ENCODE measurements at places on chromosomes 5 and 9.

DNA sequence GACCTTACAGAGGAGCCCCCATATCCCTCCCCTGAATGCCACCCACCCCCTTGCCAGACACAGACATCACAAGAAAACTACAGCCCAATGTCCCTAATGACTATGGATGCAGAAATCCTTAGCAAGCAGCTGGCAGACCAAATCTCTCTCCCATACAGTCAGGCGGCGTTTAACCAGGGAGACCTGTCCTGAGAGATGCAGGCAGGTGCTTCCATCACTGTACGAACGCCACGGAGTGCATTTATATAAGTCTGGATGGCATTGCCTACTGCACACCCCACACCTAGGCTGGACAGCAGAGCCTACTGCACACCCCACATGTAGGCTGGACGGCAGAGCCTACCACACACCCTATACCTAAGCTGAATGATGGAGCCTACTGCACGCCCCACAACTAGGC, 34.4 kb upstream of the SARDH start:
- no peak for DNase-seq

- DNase-seq: no peak
These were observed 45.0 kb upstream of the PRSS3 start for GRCh38 chr9:33750307-33750838.

DNA sequence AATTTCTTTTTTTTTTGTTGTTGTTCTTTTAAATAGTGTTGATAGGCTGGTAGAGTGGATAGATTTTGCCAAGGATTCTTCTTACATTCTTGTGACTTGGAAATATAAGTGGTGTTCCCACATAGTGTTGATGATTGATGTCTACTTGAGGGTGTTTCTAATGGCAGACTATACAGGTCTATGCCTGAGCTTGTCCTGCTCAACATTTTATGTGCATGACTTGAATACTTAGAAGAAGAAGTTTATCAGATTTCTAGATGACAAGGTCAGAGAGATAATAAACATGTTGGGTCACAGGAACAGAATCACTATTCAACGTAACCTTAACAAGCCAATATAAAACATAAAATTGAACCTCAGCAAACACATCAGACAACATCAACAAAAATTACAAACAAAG, 24.2 kb downstream of the XRCC4 start:
- DNase-seq: no peak

DNA sequence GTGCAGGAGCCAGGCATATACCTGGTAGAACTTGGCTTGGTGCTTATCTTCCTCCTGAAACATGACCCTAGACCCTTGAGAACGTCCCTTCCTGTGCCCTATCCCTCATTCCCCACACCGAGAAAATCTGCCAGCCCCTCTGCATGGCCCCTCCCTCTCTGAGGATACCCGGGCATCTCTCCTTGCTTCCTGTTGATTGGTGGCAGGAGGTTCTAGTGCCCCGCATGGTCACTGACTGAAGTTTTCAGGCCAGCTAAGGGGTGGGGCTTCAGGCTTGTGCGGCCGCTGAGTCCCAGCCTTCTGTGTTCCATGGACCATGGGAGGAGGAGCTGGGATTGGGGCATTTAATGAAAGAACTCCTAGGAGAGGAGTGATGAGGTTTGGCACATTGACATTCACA, 22.8 kb downstream of the IGIP start:
- no peak for DNase-seq

DNA sequence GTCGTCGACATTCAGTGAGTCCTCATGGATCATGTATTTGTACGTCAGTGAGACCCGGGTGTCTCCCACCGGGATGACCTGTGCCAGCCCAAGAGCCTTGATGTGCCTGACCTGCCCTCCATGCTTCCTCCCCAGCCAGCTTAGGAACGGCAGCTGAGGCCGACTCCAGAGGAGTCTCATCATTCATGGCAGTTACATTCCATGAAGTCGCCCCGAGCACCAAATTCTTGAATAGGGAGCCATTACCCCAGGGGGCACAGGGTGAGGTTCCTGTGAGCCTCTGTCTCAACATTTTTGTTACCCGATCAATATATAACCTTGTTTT, 67.8 kb downstream of the ZNF354C start:
- DNase-seq: no peak

DNA sequence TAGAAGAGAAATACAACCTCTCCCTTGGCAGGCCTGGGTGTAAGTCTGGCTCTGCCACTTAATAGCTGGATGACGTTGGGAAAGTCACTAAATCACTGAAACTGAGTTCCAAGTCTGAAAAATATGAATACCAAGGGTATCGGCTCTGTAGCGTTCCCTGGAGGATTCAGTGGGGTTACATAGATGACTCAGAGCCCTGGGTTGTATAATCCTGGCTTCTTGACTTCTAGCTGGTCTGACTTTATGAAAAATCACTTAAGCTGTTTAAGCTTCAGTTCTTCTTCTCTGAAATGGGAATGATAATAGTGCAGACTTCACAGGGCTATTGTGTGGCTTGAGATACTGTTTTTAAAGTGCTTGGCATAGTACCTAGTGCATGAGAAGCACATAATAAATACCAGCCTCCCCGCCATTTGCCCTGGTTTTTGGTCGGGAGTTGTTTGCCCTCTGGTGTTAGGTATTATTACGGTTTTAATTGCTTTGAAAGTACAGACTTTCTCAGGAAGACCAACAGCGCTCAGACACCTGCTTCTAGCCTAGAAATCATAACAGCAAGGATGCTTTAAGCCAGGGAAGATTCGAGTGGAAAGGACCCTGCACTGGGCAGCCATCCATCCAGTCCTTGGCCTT, 43.0 kb downstream of the CYFIP2 start:
- DNase-seq: no peak

DNA sequence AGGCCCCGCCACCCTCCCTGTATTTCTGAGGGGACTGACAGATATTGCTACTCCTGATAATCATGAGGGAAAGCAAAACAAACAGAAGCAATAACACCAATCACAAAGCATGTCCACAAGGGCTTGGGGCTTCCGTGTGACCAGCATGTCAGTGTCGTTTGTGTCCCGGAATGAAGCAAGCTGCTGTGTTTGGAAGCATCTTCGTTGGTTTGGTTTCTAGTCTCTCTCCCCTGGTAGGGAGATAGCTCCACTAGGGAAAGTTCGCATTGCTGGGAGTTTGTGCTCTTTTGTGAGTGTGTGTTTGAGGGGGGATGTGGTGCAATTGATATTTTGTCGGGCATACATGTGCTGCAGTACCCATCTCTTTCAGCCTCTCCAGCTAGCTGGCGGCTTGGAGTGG, 1.4 kb downstream of the GRIA1 start:
- DNase-seq: no peak

DNA sequence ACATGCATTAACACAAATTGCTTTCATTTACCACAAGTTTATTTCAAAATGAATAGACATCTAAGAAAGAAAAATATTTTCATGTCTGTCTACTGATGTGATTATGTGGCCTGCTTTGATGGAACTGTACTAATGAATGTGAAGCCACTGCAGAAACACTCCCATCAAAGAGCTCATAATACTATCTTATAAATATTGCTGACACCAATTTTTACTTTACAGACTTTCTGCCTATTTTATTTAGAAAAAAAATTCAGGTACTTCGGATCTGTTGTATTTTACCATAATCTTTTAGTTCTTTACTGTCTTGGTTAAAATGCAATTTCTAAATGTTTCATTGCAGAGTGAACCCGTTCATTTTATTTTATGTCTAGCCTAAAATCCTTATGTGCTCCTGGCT, 281.9 kb downstream of the ICE1 start:
- DNase-seq: no peak

GRCh38 chr5:61933787-61934626, 372.0 kb upstream of the KIF2A start:
- DNase-seq: peak; percentile 26

- no peak for DNase-seq
These were observed 58.9 kb upstream of the COL15A1 start for GRCh38 chr9:98884849-98885248.

DNA sequence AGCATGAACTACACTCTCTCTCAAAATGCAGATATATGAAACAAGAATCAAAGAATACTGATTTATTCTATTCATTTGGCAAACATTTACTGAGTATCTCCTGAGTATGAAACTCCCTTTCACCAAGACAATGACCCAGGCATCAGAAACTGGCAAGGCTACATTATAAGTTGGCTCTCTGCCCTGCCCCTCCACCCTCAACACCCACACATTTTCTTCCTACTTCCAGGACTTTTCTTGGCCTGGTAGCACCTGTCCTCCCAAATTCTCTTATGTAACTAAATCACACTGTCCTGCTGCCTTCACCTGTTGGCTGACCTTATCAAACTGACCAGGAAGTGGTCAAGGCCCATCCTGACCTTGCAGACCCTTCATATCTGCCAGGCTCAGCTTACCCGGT, 3.5 kb downstream of the RASEF start:
- DNase-seq: no peak

DNA sequence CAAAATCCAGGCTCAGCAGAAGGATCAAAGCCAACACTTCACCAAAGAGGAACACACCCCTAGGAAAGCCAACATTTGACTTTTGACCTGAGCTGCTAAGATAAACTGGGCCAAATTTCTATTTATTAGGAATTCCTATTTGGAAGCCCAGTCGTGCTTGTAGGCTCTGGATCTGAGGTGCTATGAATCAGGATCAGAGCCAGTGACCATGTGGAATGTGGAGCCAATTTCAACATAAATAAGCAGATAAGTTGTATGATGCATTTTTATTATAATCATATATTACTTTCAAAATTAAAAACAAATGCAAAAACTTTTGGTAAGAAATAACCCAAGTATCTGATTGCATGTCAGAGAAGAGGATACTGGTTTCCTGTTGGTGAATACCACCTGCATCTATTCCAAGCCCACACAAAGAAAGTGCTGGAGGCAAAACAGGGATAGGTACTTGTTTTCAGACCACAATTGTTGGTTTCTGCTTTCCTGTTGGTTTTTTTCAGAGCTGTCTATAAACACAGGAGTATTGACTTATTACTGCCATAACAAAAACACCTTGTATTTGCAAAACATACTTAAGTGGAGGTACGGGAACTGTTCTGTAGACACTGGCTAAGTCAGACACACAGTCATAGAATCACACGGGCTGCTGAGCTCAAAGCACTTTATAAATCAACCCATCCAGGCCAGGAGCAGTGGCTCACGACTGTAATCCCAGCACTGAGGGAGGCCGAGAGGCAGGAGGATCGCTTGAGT, 52.8 kb downstream of the ARL15 start:
- no peak for DNase-seq

DNA sequence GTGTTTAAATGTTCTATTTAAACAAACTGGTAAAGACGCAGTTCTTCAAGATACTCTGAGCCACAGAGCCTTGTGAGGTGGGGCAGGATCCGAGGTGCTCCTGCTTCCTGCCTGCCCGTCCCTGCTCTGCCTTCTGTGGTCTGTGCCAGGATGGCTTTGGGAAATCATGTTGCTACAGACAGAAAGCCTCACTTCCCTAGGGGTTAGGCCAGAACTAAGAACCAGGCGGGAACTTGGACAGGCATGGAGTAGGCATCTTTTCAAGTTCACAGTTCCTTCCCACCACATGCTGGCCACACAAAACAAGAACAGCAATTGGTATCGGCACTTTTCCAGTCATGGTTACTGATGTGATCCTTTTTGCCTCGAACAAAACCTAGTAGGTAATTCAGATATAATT, 67.7 kb upstream of the SPOCK1 start:
- no peak for DNase-seq

DNA sequence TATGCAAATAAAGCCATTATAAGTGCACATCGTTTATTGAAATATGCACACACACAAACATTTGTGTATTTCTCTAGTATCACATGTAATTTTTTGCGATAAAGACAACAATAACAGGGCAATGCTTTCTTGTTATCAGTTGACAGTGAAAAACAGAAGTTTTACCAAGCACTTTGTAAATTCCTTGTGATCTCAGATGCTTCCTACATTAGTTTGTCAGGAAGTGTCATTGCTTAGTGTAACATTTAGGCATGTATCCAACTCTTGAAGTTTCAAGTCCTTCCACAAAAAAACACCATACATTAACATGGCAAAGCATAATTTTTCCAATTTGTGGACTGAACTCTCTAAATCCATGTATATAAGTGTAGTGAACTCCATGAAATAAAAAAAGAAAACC, 46.4 kb downstream of the MOCS2 start:
- DNase-seq: no peak

DNA sequence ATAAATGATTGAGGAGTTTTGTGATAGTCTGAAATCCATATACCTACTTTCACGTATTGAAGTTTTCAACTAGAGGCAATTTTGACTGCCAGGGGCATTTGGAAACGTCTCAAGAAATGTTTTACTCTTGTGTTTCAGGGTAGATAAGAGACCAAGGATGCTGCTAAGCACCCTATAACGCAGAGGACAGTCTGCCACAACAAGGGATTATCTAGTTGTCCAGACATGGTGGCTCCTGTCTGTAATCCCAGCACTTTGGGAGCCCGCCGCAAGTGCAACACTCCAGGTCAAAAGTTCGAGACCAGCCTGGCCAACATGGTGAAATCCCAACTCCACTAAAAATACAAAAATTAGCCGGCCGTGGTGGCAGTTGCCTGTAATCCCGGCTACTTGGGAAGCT, 133.7 kb upstream of the CCNG1 start:
- DNase-seq: no peak

DNA sequence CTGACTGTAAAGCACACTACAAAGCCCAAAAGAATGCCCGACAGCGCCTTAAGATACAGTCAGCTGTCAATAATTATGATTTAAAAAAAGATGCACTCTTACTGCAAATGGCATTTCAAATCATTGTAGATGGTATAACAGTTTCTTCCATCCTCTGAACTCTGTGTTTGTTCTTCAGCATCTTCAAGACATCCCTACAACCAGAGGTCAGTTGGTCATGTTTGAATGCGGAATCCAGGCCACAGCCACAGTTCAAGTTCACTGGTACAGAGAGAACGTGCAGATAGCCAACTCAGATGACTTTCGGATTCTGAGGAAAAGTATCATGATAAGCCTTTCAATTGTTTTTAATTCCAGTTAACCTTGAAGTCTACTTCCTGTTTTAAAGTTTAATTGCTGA, 8.7 kb upstream of the MYOT start:
- no peak for DNase-seq

DNA sequence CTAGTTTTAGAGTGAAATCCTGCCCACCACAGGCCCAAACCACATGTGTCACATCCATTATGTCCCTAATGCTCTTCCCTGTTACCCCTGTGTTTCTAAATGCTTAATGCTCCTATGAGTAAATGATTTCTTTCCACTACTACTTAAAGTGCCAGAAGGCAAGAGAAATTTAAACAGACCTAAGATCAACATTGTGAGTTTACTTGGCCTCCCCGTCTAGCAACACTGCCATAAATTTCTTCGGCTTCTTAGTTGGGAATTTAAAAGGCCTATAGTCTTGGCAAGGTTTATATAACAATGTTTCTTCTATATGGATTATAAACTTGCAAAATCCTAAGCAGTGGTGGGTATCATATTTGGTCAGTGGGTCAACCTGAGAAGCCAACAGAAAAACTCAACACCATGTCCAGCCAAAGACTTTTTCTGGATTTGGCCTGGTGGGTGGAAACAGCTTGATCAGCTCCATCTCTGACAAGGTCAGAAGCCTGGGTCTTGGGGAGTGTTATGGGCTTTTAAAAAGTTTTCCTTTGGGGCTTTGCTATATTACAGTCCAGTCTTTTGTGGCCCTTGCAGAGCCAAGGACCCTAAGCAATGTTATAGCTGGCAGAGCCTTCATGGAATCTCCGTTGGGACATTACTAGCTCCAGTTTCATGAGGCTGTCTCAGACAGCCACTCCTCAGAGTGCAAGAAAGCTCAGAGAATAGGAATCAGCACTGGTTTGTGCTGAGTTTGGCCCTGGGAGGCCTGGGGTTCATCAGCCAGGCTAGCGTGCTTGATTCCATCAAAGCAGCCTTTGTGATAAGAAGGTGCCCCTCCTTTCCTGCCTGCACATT, 119.8 kb downstream of the PRDM6 start:
- DNase-seq: no peak

- DNase-seq: no peak
These were observed 37.2 kb upstream of the KIF2A start for GRCh38 chr5:62268792-62269191.

Measured in NCI-H187 treated with DMSO at 0.1 percent for 48 hours (cell line).